ENCODE measurements at places on chromosomes 7 and 10.

- no peak for DNase-seq
Observed at GRCh38 chr10:51685768-51686167, 13.6 kb downstream of the CSTF2T start.

- DNase-seq = no peak
Observed at GRCh38 chr10:69045441-69046300, 42.2 kb upstream of the SRGN start.

GRCh38 chr7:71885487-71885886 is 526.7 kb downstream of the CALN1 start:
- no peak for DNase-seq

- no peak for DNase-seq
Observed at GRCh38 chr7:102291056-102291915, 4.6 kb downstream of the SH2B2 start.

DNA sequence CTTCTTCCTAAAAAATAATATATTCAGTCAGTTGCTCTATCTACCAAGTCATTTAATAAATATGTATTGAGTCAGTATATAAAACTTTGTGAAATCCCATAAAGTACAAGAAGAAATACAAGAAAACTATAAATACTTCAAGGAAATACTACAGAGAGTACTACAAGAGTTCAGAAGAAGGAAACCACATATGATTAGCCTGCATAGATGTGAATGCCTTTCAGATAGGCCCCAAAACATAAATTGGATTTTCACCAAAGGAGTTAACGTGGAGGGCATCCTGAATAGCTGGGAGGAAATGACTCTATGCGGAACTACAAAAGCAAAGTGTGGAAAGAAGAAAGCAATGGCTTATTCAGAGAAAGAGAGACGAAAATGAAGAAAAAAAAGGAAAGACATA is 120.1 kb downstream of the LRRN3 start:
- no peak for DNase-seq

All from putamen (tissue), 1 donor.